Effector CD8-positive, alpha-beta T cell (primary cell): ENCODE measurements at places on chromosomes 3 and 15.
A peak's percentile ranks its signal among the peaks of the same experiment; 100 is the strongest.

DNA sequence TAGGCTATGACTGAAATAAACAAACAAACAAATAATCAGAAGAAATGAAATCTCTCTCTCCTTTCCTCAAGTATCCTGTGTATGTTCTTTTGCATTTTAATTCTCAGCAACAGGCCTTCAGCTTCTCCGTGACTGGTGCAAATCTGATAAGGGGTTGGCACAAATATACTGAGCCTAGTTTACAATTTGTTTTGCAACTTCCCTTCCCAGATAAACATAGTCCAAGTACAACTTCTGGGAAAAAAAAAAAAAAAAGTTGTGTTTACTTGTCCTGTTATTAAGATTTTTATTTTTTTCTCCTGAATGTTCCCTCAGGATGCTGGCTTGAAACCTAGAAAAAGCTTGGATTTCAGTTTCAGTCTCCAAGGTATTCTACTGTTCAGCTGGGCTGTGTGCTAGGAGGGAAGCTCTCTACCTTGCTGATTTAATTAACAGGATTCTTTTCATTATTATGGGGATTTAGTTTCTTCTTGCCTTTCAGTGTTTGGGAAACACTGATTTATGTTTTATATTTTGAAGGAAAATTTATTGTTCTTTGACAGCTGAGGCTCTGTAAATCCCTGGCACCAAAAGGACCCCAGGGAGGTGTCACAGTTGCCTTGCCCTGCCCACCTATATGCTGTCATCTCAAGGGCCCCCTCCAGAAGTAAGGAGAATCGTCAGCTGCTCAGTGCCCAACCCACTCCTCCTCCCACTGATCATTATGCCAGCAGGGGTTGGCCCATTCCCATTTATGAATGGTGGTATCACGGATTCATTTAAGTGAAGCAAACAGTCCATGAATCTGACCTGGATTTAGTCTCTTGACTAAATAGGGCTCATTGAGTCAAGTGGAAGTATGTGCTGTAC, 185.2 kb downstream of the MEIS2 start:
- DNase-seq: no peak

GRCh38 chr3:144816323-144816722, 844.7 kb downstream of the DIPK2A start:
- no peak for DNase-seq

GRCh38 chr3:42735615-42736014, 33.0 kb upstream of the HHATL start:
- no peak for DNase-seq

- DNase-seq: no peak
These were observed 17.7 kb upstream of the GK5 start for GRCh38 chr3:142243134-142243533.

DNA sequence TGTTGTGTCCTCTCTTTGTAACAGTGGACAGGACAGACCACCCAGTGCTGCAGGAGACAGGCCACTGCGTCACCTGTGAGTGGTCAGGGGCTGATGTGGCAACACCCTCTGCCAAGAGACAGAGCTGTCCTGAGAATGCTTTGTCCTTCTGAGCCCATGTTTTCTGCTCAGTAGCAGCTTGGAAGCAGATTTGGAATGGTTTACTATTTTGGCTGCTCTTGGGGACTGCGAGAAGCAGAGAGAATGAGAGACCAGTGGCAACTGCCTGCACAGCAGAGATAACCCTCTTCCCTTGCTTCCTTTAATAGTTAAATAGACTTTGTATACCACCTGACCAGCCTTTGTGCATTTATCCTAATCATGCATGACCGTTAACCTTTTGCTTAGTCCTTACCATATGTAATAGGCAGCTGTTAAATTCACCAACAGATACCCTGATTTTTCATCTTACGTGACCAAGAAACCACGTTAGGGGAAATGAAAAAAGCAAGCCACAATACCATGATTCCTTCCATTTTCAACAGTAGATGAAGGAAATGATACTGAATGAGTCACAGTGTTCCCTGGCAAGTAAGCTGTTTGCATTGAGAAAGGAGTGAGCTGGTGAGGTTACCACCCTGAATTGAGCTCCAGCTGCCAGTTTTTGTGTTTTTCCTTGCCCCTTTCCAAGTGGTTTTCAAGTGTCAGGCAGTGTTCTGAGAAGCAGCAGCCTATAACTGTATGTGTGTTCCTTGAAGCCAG, 35.5 kb downstream of the B3GALNT1 start:
- no peak for DNase-seq

- no peak for DNase-seq
These were observed 113.9 kb downstream of the GABRG3 start for GRCh38 chr15:27084844-27085243.

- DNase-seq: no peak
These were observed 251.9 kb downstream of the TJP1 start for GRCh38 chr15:29570121-29570947.

GRCh38 chr3:87132801-87133200, 94.3 kb upstream of the CHMP2B start:
- DNase-seq: no peak

DNA sequence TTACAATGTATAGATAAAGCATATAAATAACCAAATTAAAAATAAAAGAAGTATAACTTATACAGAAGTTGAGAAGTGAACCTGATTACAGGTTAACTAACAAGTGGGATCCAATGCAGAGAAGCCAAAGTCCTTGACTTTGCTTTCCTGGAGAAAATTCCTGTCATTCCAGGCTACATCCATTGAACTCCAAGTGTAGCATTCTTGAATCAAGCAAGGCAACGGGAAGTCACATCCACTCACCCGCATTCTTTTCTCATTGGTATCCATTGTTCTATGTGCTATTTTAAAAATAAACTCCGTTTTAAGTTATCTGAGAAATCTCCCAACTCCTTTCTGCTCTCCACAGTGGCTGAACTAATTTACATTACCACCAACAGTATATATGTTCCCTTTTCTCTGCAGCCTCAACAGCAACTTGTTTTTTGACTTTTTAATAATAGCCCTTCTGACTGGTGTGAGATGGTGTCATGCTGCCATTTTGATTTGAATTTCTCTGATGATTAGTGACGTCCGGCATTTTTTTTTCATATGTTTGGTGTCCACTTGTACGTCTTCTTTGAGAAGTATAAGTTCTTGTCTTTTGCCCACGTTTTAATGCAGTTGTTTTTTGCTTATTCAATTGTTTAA, 534.3 kb downstream of the ROBO1 start:
- no peak for DNase-seq

GRCh38 chr3:151599103-151599672, 134.5 kb upstream of the AADACL2 start:
- no peak for DNase-seq

- DNase-seq: no peak
These were observed 42.8 kb downstream of the PTPN23 start for GRCh38 chr3:47423548-47424145.

DNA sequence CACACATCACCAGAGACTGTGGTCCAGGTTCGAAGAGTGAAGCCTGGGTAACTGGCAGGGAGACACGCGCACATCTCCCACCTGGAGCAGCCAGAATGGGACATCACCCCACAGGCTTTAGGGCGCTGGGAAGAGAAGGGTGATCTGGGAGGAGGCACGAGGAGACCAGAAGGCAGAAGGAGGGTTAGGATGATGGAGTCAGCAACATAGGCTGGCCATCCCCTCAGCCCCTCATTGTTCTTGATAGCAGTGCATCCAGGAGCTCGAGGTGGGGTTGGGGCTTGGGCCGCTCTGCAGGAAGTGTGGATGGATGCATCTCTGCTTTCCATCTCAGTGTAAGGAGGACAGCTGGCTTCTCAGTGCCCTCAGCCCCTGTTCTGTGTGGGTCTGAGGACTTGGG, 15.2 kb downstream of the PLA2G4F start:
- DNase-seq: no peak

DNA sequence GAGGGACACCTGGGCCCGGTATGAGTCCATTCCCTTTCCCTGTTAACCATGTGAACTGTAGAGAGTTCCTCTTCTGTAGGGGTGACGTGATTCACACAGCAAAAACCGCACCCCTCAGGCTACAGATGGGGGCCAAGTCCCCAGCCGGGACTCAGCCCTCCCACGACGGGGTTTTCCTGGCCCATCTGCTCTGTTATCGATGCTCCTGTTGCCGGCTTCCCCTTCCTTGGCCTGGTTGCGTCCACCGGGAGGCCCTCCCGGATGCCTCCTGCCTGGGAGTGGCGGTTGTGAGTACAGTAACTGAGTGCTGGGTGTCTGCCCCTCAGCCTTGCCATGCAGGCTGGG, 817 bp upstream of the PLXNA1 start:
- DNase-seq: peak; percentile 57

GRCh38 chr3:25843332-25843731, 53.4 kb downstream of the OXSM start:
- DNase-seq: no peak

- DNase-seq: no peak
These were observed 42.4 kb upstream of the STRIT1 start for GRCh38 chr3:155335724-155336354.
